NCI-H460 (cell line): ENCODE measurements at places on chromosomes 1 and 21.

GRCh38 chr1:231724041-231724440 is 97.5 kb downstream of the DISC1 start:
- DNase-seq: no peak

DNA sequence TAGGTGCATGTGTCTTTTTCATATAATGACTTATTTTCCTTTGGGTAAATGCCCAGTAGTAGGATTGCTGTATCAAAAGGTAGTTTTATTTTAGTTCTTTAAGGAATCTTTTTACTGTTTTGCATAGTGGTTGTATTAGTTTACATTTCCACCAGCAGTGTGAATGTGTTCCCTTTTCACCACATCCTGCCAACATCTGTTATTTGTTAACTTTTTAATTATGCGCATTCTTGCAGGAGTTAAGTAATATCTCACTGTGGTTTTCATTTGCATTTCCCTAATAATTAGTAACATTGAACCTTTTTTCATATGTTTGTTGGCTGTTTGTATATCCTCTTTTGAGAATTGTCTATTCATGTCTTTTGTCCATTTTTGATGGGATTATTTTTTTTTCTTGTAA is 1761.9 kb downstream of the PLA2G4A start:
- DNase-seq: no peak

DNA sequence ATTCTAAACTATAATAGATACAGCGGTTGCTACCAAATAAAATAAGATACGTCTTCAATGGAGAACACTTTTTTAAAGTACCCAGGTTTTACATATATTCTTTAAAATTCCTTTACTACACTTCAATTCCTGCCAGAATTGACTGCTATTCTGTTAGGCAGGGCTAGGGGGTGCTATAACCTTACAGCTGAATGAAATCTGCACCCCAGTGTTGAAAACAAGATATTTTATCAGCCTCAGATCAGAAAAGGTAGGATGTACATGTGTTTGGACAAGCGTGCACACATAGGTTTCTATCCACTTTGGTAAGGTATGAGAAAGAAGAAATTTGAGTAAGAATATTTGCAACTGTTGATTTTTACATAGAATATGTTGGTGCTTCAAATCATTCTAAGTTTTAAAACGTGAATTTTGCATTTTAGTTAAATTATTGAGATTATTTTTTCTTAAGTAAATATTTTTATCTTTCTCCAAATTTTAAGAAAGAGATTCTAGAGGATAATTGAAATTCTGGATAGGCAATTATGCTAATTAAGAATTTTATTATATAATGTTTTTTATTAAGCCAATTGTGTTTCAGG is 490.8 kb upstream of the ADGRL4 start:
- DNase-seq: peak; percentile 26

- no peak for DNase-seq
Observed at GRCh38 chr1:30734106-30734505, 10.7 kb upstream of the MATN1 start.

GRCh38 chr1:239303289-239303688 is 83.1 kb upstream of the CHRM3 start:
- no peak for DNase-seq

DNA sequence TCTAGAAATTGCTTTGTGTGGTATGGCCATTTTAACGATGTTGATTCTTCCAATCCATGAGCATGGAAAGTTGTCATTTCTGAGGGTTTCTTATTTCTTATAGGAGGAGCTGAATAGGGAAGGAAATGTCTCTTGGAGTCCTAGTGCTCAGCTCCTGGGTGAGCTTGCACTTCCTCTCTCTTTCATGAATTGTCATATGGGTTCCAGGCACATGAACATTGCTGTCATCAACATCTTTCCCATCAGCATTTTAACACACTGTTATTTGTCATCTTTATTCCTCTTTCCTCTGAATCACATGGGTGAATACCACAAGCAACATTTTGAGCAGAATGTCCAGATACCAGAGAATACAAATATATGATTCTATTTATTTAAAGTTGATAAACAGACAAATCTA is 23.4 kb downstream of the SLAMF6 start:
- no peak for DNase-seq
